K562 (cell line): ENCODE measurements at places on chromosomes 11 and 22.

DNA sequence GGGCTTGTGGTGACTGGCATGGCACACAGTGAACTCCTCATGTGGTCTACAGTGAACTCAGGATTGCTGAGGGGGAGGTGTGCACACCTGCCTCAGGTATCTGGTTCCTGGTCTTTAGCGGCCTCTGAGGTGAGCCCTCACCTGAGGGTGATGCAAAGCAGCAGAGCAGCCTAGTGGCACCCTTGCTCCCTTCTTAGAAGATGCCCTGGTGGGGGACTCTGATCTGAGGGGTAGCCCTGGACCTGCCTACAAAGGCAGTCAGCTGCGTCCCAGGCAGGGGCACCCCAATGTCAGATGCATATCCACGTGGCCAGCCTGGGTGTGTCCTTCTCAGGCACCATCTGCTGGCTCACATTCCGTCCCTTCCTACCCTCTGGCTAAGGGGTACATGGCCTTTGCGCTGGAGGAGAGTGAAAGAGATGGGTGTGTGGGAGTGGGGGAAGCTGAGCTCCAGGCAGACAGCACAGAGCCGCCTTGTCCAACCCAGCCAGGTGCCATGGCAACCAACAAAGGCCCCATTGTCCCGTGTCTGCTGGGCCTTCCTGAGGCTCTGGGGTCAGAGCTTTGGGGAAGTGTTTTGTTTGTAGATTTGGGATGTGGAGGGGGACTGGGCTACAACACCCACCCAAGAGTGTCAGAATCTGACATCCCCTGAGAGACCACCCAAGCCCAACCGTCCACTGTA lies 5.8 kb downstream of the PLEKHB1 start:
- no peak for DNase-seq

- no peak for DNase-seq
Observed at GRCh38 chr11:61611309-61611708, 30.4 kb upstream of the SYT7 start.

DNA sequence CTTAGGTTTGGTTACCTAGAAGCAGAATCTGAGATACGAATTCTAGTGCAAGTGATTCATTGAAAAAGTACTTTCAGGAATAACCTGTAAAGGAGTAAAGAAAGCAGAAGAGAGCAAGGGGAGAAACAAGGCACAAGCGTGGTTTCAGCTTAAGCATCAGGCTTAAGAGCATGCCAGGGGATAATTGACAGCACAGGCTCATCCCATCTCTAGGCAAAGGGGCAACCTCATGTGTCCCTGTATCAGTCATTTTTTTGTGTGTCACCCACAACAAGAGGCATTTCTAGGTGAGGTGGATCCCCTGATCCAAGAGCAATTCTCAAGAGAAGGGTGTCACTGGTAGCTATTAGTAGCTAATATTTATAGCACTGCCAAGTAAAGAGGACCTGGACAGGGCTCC lies 8.0 kb downstream of the PATE2 start:
- DNase-seq: no peak

GRCh38 chr11:124644426-124645280 lies 22.0 kb downstream of the TBRG1 start:
- peak; percentile 81 for DNase-seq

DNA sequence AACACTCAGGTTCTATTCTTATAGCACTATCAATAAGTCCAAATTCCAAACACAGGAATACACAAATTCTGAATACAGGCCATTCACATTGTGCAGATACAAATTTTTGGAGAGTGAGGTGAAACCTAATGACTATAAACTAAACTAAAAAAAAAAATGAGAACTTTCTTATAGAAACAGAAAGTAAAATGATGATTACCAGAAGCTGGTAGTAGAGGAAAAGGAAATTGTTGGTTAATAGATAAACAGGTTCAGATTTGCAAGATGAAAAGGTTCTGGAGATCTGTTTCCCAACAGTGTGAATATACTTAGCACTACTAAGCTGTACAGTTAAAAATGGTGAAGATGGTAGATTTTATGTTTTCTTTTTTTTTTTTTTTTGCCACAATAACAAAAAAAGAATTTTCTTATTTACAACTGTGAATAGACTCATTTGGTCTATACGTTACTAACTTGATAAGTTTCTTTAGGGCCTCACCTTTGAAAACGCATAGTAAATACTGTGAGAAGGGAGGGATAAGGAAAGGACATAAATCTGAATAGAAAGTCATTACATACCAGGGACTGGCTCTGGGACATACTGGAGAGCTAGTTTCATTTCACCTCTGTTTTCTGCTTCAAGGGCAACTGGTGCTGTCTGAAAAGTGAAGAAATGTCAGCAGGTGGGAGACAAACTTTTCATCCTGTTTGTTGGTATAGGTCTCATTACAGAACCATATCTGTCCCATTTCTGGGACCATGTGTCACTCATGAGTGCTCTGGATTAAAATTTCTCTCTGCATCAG lies 14.2 kb upstream of the CCDC89 start:
- no peak for DNase-seq

- DNase-seq: no peak
Observed at GRCh38 chr11:91199866-91200265, 977.0 kb upstream of the CHORDC1 start.

DNA sequence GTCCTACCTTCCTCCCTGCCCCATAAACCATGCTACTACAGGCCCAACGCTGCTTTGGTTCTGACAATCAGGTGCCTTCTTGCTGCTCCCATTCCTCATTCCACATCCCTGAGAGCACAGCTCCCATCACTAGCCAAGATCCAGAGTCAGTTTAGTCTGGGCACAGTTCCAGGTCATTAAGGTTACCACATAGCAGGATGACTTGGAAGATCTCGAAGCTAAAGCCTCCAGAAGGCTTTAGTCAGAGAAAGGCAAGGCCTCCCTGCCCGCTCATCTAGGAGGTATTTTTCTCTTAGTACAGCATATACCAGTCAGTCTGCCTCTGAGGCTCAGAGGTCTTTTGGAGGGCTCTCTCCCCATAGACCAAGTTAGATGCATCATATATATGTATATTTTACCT lies 30.3 kb downstream of the TRIM66 start:
- DNase-seq: no peak

GRCh38 chr22:34113381-34113780 lies 193.1 kb upstream of the LARGE1 start:
- no peak for DNase-seq

DNA sequence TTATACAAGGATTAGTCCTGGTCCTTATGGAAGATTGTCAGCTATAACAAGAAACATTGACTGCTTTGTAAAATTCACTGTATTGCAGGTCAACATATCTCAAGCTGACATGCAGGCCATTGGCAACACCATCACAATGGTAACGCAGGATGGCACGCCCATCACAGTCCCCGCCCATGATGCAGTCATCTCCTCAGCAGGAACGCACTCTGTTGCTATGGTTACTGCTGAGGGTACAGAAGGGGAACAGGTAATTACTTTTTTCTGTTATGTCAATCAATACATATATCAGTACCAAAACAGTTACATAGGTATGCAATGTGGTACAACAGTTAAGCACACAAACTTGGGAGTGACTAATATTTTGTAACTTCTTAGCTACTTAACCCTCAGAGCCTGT lies 55.3 kb downstream of the ZNF143 start:
- no peak for DNase-seq

DNA sequence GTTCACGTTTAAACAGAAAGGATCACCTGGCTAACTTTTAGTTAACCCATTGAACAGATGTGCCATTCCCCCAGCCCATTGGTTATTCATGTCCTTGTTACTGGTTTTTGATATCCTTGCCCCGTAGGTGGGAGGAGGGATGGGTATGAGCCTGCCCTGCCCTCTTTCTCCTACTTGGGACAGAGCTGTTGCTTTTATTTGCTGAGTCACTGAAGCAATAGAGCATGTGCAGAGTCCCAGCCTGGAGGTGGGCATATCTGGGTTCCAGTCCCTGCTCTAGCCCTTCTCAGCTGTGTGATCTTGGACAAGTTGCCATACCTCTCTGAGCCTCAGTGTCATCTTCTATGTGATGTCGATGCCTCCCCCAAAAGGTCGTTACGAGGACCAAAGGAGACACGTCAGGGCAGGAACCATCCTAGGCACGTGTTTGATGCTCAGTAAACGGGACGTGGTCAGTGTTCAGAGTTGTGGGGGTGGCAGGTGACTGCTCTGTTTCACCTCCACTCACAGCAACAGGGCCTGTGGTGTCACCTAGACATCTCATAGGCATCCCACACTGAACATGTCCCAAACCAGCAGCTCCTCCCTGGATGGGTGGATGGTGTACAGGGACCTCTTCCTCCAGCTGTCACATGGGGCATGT lies 61.0 kb downstream of the BMAL1 start:
- peak; percentile 14 for DNase-seq

GRCh38 chr11:134244593-134244992 lies 8.6 kb downstream of the THYN1 start:
- DNase-seq: no peak

DNA sequence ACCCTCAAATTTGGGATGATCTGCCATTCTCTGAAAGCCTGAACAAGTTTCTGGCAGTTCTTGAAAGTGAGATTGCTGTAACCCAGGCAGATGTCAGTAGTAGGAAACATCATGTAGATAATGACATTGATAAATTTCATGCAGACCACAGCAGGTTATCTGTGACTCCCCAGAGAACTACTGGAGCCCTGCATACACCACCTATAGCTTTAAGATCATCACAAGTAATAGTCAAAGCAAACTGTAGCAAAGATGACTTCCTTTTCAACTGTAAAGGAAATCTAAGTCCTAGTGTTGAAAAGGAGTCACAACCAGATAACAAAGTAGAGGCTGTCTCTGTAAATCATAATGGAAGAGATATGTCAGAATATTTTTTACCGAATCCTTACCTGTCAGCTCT lies 31.0 kb downstream of the DDIAS start:
- peak; percentile 17 for DNase-seq

DNA sequence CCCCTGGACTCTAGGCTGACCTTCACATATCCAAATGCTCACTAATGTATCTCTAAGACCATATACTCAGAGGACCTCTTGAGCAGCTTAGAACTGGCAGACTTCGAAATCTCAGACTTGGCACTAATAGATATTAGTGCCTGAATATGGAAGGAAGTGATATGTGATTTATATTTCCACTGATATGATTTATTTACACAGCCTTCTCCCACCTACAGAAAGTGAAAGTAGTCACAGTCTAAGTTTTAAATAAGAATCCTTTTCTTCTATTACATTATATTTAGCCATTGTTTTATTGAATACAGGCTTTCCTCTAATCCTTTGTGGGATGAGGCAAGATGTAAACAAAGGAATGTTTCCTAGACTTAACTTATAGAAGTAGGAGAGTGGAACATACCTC lies 6.7 kb upstream of the NAV2 start:
- DNase-seq: no peak

- DNase-seq: no peak
Observed at GRCh38 chr11:15943418-15944197, 412.7 kb downstream of the SOX6 start.

GRCh38 chr22:30327864-30328345 lies 1.2 kb upstream of the TBC1D10A start:
- DNase-seq: peak; percentile 30

GRCh38 chr11:57160665-57161064 lies 21.1 kb upstream of the LRRC55 start:
- no peak for DNase-seq

DNA sequence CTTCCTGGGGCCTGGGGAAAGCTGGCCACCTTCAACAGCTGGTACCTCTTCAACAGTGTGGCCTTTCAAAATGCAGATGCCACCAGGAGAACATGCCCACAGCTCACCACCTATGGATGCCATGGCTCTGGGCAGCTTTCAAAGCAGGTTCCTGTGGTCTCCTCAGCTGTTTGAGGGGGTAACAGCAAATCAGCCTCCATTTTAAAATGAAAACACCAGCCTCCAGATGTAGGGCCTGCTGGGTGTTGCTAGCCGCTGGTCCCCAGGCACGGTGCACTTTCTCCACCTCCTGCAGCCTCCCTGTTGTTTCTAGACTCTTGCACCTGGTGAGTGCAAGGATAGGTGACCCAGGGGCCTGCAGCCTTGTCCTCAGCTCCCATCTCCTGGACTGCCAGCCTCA lies 10.0 kb downstream of the CDPF1 start:
- no peak for DNase-seq

- DNase-seq: no peak
Observed at GRCh38 chr22:44907765-44908737, 101.8 kb downstream of the PHF21B start.

GRCh38 chr22:41215926-41216325 lies 10.8 kb downstream of the L3MBTL2 start:
- DNase-seq: no peak

GRCh38 chr22:17380359-17381087 lies 11.3 kb downstream of the CECR2 start:
- DNase-seq: no peak

DNA sequence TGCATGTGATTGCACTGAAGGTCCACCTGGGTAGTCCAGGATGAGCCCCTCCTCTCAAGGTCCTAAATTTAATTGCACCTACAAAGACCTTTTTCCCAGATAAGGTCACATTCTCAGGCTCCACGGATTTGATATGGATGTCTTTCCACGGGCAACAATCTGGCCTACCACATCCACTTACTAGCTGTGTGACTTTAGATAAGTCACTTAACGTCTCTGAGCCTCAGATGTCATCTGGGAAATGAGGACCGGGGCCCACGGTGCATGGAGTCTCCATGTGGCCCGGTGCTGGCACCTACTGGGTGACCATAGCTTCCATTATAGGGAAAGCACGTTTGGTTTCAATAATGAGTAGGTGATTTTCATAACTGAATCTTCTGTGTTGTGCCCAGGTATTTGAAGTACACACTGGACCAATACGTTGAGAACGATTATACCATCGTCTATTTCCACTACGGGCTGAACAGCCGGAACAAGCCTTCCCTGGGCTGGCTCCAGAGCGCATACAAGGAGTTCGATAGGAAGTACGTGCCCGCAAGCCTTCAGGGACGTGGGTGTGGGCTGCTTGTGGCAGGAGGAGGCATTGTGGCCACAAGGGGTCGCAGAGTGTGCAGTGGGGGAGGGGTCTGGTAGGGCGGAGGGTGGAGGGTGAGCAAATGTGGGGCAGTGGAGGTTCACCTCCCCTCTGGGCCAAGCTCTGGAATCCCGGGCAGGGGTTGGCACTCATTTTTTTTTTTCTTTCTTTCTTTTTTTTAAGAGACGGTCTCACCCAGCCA lies 55.7 kb downstream of the ARHGAP8 start:
- peak; percentile 43 for DNase-seq

DNA sequence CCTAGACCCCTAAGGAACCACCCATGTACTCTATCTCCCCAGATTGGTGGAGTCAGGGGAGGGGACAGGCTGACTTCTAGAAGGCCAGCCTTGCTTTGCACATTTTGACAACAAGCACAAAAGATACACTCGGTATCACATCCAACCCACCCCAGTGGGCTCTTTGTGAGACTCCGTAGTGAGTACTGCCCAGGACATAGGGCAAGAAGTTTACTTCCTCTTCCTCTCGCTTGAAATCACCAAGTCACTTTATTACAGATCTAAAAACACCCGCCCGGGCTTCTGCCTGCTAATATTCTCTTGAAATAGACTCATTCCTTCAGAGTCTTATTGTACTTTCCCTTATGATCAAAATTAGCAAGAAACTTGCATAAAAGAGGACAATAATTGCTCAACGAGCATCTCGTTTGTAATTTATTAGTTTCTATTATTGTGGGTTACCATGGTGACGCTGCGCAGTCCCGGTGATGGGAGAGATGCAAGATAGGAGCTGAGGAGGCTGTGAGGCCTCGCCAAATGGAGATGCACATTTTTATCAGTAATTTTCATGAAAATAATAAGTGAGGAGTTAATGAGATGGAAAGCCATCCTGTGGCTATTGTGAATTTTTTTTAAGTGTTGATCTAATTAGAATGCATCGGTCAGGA lies 96.9 kb downstream of the FEZ1 start:
- no peak for DNase-seq
